ENCODE measurements at places on chromosomes 11 and 22.

- DNase-seq = no peak
These were observed 1212.5 kb downstream of the LRRC4C start for GRCh38 chr11:40246983-40247382.

GRCh38 chr22:42972649-42973535 is 42.1 kb downstream of the PACSIN2 start:
- DNase-seq = no peak

- DNase-seq = no peak
These were observed 2.8 kb upstream of the TMPRSS13 start for GRCh38 chr11:117931971-117932370.

DNA sequence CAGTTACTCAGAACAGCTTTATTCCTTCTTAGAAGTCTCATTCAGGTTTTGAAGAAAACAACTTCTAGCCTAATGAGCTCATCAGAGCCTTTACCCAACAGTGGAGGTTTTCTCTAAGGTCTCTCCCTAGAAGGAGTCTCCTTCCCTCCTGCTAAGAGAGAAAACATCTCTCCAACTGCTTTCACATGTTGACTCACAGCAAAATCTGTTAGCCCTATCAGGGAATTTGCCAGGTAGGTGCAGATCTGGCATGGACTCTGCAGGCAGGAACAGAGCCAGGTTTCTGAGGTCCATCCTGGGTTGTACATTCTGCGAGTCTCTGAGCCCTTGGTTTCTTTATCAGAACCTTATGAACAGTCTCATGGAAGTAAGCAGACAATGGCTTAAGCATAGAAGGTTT is 214.4 kb downstream of the HIPK3 start:
- DNase-seq = no peak

GRCh38 chr11:110747531-110747930 is 35.3 kb upstream of the ARHGAP20 start:
- DNase-seq = no peak

DNA sequence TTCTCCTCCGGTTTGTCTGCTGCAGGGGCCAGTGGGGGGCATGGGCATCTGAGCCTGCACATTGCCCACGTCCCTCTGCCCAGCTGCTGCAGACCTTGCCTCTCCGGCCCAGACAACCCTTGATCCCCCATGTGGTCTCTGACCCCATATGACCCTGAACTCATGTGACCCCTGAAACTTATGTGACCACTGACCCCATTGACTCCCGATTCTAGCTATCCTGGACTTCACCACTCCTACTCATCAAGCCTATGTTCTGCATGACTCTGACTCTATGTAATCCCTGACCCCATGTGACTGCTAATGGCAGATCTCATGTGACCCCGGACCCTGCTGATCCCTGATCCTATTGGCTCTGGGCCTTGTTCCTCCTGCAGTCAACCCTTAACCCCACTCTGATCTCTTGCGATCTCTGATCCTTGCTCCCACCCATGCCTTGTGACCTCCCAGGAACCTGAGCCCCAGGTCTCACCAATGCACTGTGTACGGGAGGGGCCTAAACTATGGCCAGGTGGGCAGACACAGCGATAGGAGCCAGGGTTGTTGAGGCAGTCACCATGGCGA is 5.7 kb downstream of the LTBP3 start:
- DNase-seq = no peak

GRCh38 chr11:65789230-65790103 is 2.6 kb downstream of the OVOL1 start:
- DNase-seq = no peak

GRCh38 chr22:39296535-39296934 is 22.9 kb downstream of the RPL3 start:
- no peak for DNase-seq

- DNase-seq = no peak
These were observed 95.0 kb downstream of the PDE2A start for GRCh38 chr11:72578991-72579815.

GRCh38 chr11:31818874-31819331 is 7.8 kb upstream of the PAX6 start:
- DNase-seq = no peak

DNA sequence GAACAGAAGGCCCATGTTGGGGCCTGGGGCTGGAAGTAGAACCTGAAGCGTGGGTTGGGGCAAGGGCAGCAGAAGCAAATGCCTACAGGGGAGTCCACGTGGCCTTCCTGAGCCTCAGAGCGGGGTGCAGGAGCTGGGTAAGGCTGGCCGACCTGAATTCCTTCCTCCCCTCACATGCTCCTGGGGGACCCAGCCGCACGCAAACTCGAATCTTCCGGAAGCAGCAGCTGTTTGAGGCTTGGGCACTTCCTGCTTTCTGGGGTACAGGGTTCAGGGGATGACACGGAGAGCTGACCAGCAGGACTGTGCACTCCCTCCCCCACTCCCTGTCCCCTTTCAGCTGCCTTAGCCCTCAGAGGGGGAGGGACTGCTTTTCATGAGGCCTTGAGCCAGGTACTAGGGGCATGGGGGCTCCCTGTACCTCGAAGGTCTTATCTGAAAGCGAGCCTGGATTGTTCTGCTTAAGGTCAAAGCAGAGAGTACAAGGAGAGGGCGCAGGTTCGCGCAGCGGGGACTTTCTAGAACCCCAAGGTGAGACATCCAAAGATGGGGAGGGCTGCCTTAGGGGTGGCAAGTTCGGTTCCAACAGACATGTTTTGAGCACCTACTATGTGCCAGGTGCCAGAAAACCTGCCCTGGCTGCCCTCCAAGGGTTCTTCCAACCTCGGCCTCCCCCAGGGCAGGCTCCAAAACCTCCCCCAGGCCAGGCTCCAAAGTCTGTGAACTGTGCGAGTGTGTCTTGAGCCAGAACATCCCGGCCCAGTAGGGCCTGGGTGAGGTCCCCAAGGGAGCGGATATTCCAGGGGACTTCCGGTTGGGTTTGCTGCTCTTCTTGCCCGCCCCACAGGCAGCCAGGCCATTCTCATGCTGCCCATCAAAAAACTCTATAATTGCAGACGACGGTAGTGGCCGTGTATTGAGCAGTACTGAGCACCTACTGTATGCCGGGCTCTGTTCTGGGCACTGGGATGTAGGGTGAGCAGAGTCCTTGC is 1.7 kb downstream of the NCF4 start:
- DNase-seq = peak; percentile 96

DNA sequence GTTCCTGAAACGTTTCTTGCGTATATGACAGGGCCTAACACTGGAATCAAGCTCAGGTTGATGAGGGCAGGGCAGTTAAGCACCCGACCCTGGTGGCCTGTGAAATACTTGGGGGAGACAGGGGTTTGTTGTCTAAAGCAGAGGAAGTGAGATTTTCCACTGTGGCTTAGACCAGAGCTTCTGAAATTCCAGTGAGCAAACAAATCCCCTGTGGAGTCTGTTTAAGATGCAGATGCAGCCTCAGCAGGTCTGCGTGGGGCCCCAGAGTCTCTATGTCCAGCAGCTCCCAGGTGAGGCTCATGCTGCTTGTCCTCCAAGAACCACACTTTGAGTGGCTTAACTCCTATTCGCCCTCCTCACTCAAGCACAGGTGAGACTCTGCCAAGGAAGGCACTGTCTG is 39.1 kb upstream of the PRAME start:
- DNase-seq = no peak

- DNase-seq = no peak
These were observed 195.7 kb downstream of the IGLL1 start for GRCh38 chr22:23384431-23384830.

DNA sequence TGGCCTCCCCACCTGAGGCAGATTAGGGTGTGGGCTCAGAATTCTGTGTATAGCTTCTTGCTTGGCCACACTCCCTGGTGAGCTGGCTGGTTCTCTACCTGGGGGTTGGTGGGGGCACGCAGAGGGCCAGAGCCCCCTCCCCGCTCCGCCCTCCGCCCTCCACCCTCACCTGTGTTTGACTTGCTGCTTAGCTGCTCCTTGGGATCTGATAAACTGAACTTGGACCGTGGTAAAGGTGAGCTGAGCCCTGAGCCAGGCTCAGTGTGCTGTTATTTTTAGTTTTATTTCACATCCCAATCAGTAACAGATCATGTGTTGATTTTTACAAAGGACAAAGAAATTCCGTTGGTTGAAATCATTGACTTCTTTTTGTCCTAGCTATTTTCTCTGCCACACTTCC is 2.0 kb downstream of the OVOL1 start:
- DNase-seq = no peak

DNA sequence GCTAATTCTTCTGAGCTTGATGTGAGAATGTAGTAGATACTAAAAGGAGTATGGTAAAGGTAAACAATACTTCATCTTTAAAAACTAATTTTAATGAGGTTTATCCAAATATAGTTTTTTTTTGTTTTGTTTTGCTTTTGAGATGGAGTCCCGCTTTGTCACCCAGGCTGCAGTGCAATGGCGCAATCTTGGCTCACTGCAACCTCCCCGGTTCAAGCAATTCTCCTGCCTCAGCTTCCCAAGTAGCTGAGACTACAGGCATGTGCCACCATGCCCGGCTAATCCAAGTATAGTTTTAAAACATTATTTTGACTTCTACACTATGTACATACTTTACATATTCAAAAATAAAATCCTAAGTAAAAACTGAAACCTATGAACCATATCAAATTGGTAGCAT is 4.1 kb downstream of the ZBTB44 start:
- no peak for DNase-seq

GRCh38 chr11:13486926-13487660 is 8.7 kb downstream of the PTH start:
- no peak for DNase-seq

DNA sequence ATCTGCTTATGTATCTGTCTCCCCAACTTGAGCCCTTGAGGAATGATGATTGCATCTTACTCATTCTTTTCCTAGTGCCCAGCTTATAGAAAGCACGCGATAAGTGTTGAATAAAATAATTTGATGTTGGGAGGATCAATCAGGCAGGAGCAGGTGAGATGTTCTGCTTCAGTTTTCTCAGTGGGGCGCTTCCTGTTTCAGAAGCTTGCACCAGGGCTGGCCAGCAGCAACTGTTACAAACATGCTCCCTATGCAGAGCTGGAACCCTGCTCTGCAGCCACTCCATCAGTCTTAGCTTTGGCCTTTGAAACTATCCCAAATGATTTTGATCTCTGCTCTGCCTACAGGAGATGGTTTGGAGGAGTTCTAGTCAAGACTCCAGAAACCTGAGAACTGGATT is 3.9 kb downstream of the ENDOD1 start:
- DNase-seq = no peak

DNA sequence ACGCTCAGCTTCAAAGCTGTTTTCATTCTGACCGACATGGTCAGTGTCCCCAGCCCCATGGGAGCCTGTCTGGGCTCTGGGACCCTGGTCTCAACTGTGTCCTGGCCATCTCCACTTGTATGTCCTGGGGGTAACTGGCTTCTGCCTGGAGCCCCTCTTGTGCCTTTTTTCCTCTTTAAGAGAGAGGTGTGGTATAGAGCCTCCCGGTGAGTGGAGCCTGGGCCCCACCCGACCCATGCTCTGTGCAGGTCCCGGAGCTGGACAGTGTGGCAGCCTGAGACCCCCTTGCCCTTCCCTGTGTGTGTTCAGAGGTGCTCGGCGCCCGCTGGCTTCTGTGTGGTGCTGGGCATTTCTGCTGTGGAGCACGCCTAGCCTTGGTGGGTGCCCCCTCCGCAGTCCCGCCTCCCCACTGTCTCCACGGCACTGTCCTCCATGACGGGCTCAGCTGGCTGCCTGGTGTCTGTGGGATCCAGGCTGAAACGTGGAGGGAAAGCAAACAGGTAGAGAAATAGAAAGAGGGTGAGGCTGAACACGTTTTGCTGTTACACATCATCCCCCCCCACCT is 74.9 kb downstream of the PARVB start:
- DNase-seq = no peak

DNA sequence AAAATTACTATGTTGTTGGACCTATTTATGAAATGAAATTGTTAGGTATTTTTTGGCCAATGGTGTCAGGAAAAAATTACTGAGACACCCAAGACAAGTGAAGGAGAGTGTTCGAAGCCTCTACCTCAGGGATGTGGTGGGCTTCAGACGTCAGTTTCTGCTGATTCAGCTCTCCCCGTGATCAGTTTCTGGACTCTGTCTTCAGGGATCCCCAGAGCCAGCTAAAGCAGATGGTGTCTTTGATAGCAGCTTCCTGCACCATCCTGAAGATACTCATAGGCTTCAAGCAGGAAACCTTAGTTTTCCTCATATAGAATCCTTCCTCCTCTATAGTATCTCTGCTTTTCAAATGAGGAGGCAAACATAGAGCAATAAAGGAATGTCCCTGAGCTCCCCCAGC is 7.4 kb downstream of the CD248 start:
- no peak for DNase-seq

DNA sequence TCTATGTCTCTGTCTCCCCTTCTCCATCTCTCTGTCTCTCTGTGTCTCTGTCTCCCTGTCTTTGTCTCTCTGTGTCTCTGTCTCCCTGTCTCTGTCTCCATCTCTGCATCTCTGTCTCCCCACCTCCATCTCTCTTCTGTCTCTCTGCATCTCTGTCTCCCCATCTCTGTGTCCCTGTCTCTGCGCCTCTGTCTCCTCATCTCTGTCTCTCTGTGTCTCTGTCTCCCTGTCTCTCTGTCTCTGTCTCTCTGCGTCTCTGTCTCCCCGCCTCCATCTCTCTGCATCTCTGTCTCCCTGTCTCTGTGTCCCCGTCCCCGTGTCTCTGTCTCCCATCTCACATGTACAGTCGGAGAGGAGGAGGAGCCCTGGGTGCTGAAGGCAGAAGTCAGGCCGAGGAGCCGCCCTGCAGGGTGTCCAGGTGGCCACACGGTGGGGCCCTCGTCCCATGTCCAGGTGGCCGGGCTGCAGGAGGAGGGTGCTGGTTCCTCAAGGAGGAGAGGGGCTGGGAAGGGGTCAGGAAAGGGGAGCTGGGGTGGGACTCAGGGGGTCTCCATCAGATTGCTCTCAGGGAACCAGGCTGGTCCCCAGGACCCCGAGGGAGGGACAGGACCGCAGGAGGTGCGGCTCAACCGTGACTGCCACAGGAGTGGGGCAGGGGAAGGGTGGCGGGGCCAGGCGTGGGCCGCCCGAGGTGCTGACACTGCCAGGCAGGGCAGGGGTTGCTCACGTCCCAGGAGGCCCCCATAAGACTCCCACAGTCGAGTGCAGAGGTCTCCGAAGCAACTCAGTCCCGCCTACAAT is 25.6 kb upstream of the TH start:
- no peak for DNase-seq

GRCh38 chr22:45407793-45408192 is 5.6 kb downstream of the SMC1B start:
- DNase-seq = no peak

Measured in CMK (cell line).